ENCODE measurements at places on chromosomes 2 and 18.

- DNase-seq = no peak
Observed at GRCh38 chr2:215839816-215840215, 173.5 kb downstream of the MREG start.

GRCh38 chr2:61882850-61883249 lies 5.6 kb downstream of the CCT4 start:
- no peak for DNase-seq

DNA sequence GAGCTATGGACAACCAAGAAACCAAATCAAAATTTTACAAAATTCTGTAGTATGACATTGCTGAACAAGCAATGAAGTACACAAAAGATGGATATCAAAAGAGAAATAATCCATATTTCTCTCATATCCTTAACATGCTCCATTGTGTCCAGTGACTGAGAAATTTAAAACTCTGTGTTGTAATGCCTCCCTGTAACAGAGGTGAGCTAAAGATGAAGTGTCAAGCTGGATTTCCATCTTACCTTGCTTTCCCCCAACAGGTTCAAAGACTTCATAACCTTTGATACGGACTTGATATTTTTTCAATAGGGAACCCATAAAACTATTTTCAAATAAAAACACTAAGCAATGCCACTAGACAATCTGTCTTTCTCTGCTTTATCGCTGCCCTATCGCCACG lies 95.7 kb upstream of the SERTAD2 start:
- DNase-seq = no peak

GRCh38 chr18:11946756-11947155 lies 34.6 kb upstream of the IMPA2 start:
- no peak for DNase-seq

- DNase-seq = no peak
Observed at GRCh38 chr18:30487962-30488361, 554.6 kb downstream of the DSC3 start.

DNA sequence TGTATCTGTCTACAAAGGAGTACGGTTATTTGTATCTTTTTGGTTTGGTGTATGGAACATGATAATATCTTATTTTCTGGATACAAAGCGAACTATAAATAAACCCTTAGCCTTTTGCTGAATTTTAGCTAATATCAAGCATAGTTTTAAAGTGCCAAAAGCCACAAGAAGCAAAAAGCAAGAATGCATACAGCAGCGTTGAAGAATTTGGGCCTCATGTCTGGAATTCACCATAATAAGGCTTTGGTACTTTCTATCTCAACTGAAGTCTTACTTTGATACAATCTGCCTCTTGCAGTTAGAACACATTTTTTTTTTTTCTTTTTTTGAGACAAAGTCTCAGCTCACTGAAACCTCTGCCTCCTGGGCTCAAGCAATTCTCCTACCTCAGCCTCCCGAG lies 151.5 kb downstream of the ERBB4 start:
- DNase-seq = no peak

DNA sequence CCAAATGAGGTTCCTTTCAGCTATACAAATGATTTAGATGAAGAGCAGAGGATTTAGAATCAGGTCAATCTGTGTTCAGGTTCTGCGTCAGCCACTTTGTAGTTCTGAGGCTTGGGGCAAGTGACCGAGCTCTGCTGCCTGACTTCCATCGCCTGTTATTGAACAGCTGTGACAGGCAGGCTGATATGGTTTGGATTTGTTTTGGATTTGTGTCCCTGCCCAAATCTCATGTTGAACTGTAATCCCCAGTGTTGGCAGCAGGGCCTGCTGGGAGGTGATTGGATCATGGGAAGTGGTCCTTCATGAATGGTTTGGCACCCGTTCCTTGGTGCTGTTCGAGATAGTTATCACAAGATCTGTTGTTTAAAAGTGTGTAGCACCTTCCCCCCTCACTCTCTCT lies 18.6 kb downstream of the TYMS start:
- DNase-seq = no peak

DNA sequence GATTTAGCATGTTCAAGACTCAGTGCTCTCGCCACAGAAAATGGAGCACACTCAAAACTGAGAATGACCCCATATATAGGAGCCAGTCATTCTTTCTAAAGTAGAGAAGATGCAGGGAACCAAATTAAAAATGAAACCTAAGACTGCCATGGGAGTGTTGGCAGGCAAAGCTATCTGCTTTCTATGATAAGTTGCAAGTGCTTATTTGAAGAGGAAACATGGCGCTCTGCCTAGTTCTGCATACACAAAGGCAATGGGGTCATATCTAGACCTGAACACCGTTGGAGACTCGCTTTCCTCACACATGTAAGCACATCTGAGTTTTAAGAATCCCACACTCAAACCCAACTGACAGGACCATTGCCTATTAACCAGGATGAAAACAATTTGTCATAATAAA lies 292.5 kb downstream of the ALK start:
- DNase-seq = no peak

DNA sequence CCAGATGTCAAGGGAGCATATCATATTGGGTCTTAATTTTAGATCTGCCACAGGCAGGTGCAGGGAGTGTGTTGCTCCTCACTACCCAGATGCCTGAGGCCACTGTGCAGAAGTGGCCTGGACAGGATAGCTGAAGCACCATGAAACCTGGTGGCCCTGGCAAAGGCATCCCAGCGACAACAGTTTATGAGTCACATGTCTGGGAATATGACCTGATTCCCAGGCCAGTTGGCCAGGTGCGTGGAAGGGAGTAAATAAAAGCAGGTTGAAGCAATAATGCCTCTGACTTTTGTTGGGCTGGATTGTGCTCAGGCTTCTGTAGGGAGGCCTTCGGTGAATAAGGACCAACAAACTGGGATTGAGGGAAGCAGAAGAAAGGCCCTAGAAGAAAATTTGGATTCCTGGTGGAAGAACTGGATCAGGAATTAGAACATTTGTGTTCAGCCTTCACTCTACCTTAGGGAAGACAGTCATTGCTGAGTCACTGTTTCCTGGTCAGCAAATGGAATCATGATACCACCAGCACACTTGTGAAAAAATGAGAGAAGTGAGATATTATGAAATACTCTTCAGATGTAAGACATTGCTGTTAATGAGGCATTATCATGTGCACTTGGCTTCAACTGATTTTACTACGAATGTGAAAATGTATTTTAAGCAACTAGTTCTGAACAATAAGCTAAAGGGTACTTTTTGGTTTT lies 78.4 kb upstream of the ZNF516 start:
- no peak for DNase-seq

GRCh38 chr2:100799686-100800085 lies 20.3 kb upstream of the NPAS2 start:
- no peak for DNase-seq

DNA sequence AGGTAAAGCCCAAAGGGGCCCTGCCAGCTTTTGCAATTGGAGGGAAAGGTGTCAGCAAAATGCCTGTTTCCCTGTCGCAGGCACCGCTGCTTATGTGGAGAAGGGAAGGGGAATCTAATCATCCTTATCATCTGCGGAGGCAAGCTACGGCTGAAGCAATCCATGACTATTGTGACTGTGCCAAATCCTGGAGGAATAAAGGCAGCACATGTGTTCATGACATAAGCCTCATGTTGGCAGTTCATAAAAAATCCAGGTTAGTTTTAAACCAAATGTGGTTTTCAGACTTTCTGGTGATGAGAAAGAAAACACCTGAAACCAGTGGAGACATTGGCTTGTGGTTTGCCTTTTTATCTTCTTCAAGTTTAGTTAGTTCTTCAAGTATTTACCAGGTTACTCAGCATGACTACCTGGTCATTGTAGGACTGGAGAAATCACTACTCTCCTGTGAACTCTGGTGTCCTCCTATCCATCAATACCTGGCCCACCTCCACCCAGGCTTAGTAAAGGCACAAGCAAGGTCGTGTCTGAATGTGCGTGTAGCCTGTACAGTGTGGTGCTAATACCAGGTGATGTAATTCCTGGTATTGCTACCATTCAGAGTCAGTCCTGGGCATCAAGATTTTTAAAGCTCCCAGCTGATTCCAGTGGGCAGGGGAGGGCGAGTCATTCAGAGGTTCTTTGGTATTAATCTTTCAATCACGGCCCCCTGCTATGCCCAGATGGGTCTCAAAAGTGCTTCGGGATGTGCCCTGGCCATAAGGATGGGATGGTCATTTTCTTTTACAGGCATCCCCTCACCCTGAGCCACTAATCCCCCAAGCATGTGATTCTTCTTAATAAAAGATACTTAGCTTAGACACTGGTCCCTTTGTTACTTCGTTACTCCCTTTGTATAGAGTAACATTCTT lies 96.8 kb downstream of the TGFA start:
- DNase-seq = no peak

- DNase-seq = no peak
Observed at GRCh38 chr2:37794717-37795116, 123.3 kb upstream of the CDC42EP3 start.

GRCh38 chr2:66782780-66783361 lies 347.9 kb downstream of the MEIS1 start:
- no peak for DNase-seq

GRCh38 chr2:46163804-46164528 lies 133.2 kb upstream of the EPAS1 start:
- no peak for DNase-seq

GRCh38 chr2:178479275-178479616 lies 846 bp upstream of the FKBP7 start:
- DNase-seq = no peak

DNA sequence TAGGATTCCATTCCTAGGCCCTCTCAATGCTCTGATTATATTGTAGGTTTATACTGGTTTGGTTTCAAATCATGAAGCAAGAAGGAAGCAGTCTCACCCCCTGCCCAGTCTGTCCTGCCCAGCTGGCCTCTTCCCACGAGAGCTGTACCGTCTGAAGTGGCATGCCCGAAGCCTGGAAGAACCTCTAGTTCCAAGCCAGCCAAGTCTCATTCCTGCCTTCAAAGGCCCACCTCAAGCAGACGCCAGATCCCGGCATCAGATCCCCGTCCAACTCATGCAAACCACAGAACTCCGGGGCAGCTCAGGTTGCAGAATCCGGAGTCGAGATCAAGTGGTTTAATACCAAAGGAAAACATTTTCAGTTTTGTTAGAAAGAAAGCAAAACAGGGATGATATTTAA lies 234.4 kb downstream of the LPIN1 start:
- DNase-seq = no peak

GRCh38 chr2:160651416-160652200 lies 158.0 kb upstream of the RBMS1 start:
- DNase-seq = no peak

DNA sequence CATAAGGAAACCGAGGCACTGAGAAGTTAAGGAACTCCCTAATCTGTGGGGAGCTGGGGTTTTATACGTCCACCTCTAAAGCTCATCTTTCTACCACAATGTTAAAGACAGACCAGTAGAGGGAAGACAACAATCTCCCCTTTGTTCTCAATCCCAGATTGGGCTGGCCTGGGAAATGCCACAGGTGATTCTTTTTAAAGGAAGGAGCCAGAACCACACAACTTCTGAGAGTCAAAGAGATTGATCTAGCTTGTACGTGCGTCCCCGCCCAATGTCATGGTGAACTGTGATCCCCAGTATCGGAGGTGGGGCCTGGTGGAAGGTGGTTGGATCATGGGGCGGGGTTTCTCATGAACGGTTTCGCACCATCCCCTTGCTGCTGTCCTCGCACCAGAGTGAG lies 81.8 kb upstream of the LCLAT1 start:
- DNase-seq = no peak

DNA sequence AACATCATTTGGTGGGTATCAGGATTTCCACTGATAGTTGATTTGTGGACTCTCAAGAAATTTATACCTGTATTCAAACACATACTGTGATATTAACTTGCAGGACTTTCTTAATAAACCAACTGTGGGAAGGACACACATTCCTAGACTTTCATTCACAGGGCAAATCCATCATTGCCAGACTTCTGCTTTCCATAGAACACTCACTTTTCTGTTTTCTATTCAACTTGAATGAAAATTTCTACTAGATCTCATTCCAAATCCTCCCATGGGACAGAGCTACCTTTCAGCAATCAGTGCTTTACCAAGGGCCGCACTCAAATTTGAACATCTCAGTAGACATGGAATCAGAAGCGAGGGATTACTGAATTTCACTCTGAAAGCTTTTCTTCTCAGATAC lies 612.5 kb downstream of the IRS1 start:
- DNase-seq = no peak

- no peak for DNase-seq
Observed at GRCh38 chr2:196105951-196106350, 37.3 kb upstream of the DNAH7 start.

DNA sequence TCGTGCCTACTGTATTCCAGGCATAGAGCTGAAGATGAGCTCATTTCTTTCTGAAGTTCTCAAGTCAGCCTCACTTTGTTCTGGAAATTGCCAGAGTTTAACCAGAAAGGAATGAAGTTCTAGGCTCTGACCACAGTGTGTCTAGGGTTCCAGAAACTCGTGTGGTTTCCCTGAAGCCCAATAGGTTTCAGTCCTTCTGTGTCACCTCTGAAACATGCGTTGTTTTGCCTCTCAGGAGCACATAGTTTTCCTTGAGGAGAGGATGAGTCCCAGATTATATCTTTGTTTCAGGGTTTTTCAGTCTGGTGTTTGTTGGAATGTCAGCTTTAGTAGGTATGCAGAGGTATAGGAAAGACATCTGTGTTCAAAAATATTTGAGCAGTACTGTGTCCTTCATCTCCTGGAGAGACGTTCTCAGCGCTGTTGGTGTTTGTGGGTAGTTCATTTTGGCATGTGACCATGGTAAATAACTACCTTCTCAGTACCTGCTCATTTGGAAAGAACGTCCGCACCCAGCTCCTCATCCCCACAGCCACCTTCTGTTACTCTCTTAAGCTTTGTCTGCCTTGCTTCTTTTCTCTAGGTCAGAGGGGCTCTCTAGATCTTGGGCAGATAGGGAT lies 56.6 kb downstream of the RALBP1 start:
- DNase-seq = no peak

GRCh38 chr2:28469304-28469703 lies 26.6 kb upstream of the PLB1 start:
- DNase-seq = no peak

DNA sequence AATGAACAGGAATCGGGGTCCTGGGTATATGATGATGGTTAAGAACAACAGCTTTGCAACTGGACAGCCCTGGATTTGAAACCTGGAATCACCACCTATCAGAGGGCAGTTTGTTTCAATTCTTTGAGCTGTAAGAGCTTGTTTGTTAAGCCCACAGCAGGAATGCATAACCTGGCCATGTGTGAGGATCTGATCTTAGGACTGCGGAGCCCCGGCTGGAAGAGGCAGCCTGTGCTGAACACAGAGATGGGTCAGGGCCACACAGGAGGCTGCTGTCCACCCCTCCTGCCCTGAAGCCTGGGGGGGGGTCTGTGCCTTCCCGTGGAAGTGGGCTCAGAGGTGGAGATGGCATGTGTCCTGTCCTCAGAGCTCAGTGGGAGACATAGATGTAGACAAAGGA lies 24.3 kb downstream of the TPO start:
- DNase-seq = no peak

- DNase-seq = no peak
Observed at GRCh38 chr2:141508806-141509595, 621.8 kb downstream of the LRP1B start.

DNA sequence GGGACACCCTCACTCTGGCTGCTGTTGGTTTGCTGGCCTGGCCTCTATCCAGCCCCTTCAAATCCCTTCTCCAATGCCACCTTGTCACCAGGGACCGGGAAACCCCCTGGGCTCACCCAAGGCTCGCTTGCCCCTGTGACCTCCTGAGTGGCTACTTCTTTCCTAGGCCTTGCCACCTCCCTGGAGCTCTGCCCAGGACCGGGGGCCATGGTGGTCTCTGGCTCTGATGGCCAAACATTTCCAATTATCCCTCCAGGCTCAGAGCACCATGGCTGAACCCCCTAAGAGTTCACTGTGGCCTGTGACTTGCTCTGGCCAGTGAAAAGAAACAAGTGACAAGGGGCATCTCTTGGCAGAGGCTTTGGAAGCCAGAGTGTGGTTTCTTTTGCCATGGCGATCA lies 237.6 kb downstream of the TFCP2L1 start:
- DNase-seq = no peak

Measured in effector CD8-positive, alpha-beta T cell (primary cell).